Fibroblast of lung (primary cell): ENCODE measurements at places on chromosomes 16 and 17. TPM values are rescaled to one million over a fixed set of nuclear protein-coding genes. Genes with fewer than 3 reads are reported as not detected.
A peak's percentile ranks its signal among the peaks of the same experiment; 100 is the strongest.

Gene ZG16
- not detected in 2 replicates for total RNA-seq

Gene HYDIN
- 1.3 and 1.7 TPM in 2 replicates for total RNA-seq

DNA sequence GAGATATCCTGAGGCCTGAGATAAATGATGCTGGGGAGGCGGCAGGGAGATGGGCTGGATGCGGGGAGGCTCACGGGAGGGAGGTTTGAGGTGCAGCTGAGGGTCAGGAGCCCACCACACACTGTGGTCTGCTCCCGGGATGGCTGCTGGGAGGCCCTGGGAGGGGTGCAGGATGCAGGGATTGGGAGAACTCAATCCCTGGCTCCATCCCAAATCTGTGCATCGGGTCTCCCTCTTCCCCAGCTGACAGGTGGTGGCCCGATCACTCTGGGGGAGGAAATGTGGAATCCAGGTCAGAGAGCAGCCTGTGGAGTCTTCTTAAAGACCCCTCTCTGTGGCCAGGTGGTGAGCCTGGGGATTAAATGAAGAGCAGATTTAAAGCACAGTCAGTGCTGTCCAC, 12.0 kb downstream of the PHB1 start:
- H3K36me3 ChIP-seq = peaks cover 15% of the 10 kb centered on the region
- no peak for DNase-seq
- H3K4me3 ChIP-seq = no peak overlapping the region
- no peak overlapping the region for H3K27ac ChIP-seq

Gene RNF222
- total RNA-seq = not detected in 2 replicates

DNA sequence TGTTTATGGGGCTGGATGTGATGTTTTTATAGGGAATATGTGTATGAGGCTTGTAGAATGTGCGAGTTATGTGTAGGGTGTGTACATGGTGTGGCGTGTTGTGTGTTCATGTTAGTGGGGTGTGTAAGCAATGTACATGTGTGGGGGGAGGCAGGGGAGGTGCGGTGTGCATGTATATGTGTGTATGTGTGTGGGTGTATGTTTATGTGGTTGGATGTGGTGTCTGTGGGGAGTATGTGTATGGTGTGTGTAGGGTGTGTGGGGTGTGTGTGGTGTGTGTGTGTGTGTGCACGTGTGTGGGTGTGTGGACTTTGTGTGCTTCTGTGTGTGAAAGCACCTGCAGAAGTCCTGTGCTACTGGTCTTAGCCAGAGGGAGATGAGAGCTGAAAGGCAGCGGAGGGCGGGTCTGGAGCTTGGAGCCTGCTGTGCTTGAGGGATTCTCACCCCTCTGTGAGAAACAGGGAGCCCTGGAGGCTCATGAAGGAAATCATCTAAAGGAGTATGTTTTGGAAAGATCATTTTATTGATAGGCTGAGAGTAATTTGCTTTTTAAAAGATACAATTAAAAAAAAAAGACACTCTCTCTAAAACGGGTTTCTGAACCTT, 222.7 kb downstream of the HS3ST4 start:
- H3K27ac ChIP-seq = no peak overlapping the region
- no peaks in the 10 kb centered on the region for H3K4me1 ChIP-seq
- no peaks in the 10 kb centered on the region for H3K27me3 ChIP-seq
- no peak for DNase-seq

- no peak overlapping the region for H3K27ac ChIP-seq
- peaks cover 2% of the 10 kb centered on the region for H3K4me1 ChIP-seq
- no peak for DNase-seq
- H3K27me3 ChIP-seq = no peaks in the 10 kb centered on the region
- no peak overlapping the region for H3K4me3 ChIP-seq
Observed at GRCh38 chr16:4800290-4801041, 2.0 kb downstream of the ROGDI start.

Gene LITAFD
- not detected in 2 replicates for total RNA-seq

DNA sequence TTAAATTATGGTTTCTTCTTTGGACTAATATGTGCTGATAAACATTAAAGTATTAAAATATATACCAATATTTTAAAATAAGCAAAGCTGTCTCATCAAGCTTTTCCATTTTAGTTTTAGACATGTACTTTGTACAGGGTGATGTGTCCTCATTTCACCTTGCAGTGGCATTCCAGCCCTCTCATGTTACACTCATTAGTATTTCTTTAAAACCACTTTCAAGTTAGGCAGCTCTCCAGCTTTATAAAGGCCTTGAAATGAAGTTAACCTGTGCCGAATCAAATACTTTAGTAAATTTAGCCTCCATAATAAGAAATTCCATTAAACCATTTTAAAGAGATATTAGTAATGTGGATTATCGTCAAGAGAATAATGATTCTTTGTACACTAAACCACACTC, 107.6 kb upstream of the HLF start:
- no peaks in the 10 kb centered on the region for H3K36me3 ChIP-seq
- DNase-seq = peak; percentile 84

- peak; percentile 34 for DNase-seq
- no peak overlapping the region for H3K4me3 ChIP-seq
- H3K27ac ChIP-seq = no peak overlapping the region
- H3K36me3 ChIP-seq = peaks cover 4% of the 10 kb centered on the region
Observed at GRCh38 chr17:64781014-64781756, 119.1 kb upstream of the SMURF2 start.

Gene SEC14L1
- 31.6 and 32.9 TPM in 2 replicates for total RNA-seq

Gene OR1A1
- total RNA-seq = not detected in 2 replicates

Gene TMEM235
- not detected in 2 replicates for total RNA-seq

DNA sequence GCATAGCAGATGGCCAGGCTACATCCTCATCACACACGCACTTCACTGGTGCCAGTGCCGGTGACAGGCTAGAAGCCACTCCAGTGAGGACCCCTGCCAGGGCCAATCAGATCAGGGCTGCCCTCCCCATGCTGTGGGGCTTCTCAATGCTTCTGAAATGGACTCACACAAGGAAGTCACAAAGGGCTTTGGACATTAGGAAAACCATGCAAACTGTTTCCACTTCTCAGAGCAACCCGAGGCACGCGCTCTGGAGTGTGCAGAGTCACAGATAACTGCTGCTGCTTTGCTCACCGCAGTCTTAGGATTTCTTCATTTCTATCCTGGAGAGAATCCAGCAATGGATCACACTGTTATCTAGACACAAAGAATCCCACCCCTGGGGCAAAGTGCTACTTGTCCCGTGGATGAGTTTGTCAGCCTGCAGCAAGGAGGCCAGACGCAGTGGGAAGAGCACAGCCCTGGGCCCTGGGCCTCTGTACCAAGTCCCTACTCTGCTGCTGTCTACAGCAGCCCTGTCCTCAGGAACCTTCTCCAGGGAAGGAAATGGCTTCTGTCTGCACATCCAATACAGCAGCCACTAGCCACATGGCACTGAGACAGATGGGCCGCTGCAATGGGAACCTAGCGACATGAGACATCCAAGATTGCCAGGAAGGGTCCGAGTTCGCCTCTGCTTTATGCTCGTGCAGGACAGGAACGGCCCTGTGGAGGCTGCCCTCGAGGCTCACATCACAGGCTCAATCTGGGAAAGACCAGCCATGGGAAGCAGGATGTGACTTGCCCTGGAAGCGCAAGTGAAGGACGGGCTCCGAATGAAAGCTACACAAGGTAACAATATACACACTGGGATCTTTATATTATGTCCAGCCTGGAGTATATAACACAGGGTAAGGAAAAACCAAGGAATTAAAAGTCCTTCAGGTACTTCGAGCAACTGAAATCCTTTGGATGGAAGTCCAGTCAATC, 169.3 kb downstream of the ZFHX3 start:
- peaks cover 2% of the 10 kb centered on the region for H3K36me3 ChIP-seq
- peak overlapping the region; percentile 55 for H3K27ac ChIP-seq
- H3K27me3 ChIP-seq = no peaks in the 10 kb centered on the region
- DNase-seq = peak; percentile 80
- no peak overlapping the region for H3K4me3 ChIP-seq

DNA sequence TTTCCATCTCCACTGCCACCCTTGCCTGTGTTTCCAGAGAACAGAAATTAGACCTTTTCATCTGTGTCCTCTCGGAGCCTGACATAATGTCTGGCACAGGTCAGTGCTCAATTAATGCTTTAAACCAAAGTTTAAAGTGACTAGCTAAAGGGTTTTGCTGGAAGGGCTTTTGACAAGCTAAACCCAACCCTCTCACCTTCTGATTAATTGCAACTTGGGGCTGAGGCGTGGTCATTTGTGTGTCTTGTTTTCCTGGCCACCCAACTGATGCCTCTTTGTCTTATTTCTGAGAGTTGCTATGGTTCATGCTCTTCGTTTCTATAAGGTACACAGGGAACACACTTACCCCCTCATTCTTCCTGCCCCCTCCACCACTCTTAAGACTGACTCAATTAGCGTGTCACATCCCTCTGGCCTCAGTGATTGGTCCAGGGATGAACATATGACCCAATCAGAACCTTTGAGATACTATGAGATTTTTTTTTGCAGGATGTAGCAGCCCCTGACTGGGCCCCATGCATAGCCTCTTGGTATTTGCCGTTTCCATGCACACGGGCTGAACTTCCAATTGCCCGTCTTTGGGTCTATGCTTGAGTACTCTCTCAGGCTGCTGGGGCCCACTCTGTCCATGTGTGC, 15.8 kb upstream of the BRD7 start:
- H3K36me3 ChIP-seq = no peaks in the 10 kb centered on the region
- DNase-seq = no peak
- no peak overlapping the region for H3K4me3 ChIP-seq
- no peak overlapping the region for H3K27ac ChIP-seq
- H3K27me3 ChIP-seq = peaks cover 3% of the 10 kb centered on the region
- H3K4me1 ChIP-seq = no peaks in the 10 kb centered on the region

GRCh38 chr17:74860229-74860871, 665 bp upstream of the GRIN2C start:
- no peaks in the 10 kb centered on the region for H3K4me1 ChIP-seq
- peaks cover 2% of the 10 kb centered on the region for H3K36me3 ChIP-seq
- no peak for DNase-seq
- H3K27ac ChIP-seq = no peak overlapping the region
- no peak overlapping the region for H3K4me3 ChIP-seq

GRCh38 chr16:68408428-68408827, 39.9 kb downstream of the SMPD3 start:
- H3K4me3 ChIP-seq = no peak overlapping the region
- no peak overlapping the region for H3K27ac ChIP-seq
- H3K36me3 ChIP-seq = no peaks in the 10 kb centered on the region
- no peaks in the 10 kb centered on the region for H3K4me1 ChIP-seq

Gene PPP1R27
- under 0.01 TPM in 1 of 2 replicates, not detected in the other for total RNA-seq

- peak overlapping the region; percentile 61 for H3K27ac ChIP-seq
- peak; percentile 87 for DNase-seq
- no peaks in the 10 kb centered on the region for H3K36me3 ChIP-seq
- peaks cover 24% of the 10 kb centered on the region for H3K4me1 ChIP-seq
- peaks cover 2% of the 10 kb centered on the region for H3K27me3 ChIP-seq
Observed at GRCh38 chr16:85162478-85163277, 50.4 kb upstream of the CIBAR2 start.
